ENCODE measurements at places on chromosomes 5 and 9. TPM values are rescaled to one million over a fixed set of nuclear protein-coding genes. Genes with fewer than 3 reads are reported as not detected.

The HAVCR2 gene
- 11.1 TPM for total RNA-seq

The SOX30 gene
- total RNA-seq, result 0.43 TPM

The WNT8A gene
- not detected for total RNA-seq

The ANXA2R gene
- 1.8 TPM for total RNA-seq

The FCHSD1 gene
- total RNA-seq, result 16.4 TPM

The DRD1 gene
- under 0.01 TPM for total RNA-seq

The MED27 gene
- 33.8 TPM for total RNA-seq

The TEK gene
- total RNA-seq, result 23.6 TPM

The DMRT3 gene
- not detected for total RNA-seq

The CDC25C gene
- not detected for total RNA-seq

The RAI14 gene
- total RNA-seq, result 26.0 TPM

- no peak for DNase-seq
- H3K27me3 ChIP-seq, result no peaks in the 10 kb centered on the region
- no peak overlapping the region for H3K4me3 ChIP-seq
- H3K4me1 ChIP-seq, result no peaks in the 10 kb centered on the region
These were observed 19.7 kb upstream of the VLDLR start for GRCh38 chr9:2601785-2602378.

DNA sequence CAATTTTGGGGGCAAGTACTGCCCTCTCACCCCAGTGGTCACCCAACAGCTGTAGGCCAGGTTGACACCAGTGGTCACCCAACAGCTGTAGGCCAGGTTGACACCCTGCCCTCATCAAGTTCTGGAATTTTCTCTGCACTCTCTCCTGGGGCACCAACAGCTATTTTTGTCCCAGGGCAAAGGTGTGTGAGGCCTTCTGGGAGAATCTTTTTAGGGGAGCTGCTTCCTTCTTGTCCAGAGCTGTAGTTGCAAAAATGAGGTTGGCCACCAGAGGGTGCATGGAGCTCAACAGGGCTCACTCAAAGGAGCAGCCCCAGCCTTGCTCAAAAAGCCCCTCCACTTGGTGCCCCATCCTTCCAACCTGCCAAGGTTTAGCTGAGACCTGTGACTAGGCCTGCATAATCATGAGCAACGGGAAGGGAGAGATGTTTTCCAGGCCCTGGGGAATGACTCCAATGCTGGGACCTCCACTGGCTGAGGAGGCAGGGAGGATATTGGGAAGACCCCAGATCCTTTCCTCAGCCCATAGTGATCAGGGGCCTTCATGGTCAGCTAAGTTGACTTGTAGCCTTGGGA, 10.6 kb upstream of the P4HA2 start:
- no peaks in the 10 kb centered on the region for H3K36me3 ChIP-seq
- H3K27ac ChIP-seq, result no peak overlapping the region
- peak; percentile 71 for DNase-seq

DNA sequence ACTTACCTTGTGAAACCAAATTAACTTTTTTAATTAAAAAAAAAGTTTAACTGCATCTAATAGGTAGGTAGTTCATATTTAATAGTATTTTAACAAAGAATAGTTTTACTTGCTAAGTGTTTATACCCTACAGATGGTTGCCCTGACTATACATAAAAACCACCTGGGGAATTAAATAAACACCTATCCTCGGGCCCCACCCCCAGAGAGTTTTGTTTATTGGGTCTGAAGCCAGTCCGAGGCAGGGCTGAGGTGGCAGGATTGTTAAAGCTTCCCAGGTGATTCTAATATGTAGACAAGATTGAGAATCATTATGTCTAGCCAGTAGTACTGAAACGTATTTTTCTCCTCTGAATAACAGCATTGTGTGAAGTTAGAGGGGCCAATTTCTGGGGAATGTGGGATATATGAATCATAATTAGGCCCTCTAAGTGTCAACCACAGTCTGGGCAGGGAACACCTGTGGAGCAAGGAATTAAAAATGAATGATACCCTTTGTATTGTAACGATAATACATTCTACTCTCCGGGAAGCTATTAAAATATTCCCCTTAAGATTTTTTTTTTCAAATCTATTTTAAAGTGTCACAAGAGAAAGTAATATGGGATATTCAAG, 5.6 kb upstream of the PAM start:
- no peak overlapping the region for H3K4me3 ChIP-seq
- H3K36me3 ChIP-seq, result no peaks in the 10 kb centered on the region
- H3K27ac ChIP-seq, result no peak overlapping the region
- peaks cover 3% of the 10 kb centered on the region for H3K4me1 ChIP-seq
- H3K27me3 ChIP-seq, result no peaks in the 10 kb centered on the region
- no peak for DNase-seq

- no peak overlapping the region for H3K4me3 ChIP-seq
- DNase-seq, result no peak
- no peaks in the 10 kb centered on the region for H3K36me3 ChIP-seq
- peaks cover 5% of the 10 kb centered on the region for H3K27me3 ChIP-seq
- no peak overlapping the region for H3K27ac ChIP-seq
These were observed 107.6 kb upstream of the COL5A1 start for GRCh38 chr9:134533850-134534588.

DNA sequence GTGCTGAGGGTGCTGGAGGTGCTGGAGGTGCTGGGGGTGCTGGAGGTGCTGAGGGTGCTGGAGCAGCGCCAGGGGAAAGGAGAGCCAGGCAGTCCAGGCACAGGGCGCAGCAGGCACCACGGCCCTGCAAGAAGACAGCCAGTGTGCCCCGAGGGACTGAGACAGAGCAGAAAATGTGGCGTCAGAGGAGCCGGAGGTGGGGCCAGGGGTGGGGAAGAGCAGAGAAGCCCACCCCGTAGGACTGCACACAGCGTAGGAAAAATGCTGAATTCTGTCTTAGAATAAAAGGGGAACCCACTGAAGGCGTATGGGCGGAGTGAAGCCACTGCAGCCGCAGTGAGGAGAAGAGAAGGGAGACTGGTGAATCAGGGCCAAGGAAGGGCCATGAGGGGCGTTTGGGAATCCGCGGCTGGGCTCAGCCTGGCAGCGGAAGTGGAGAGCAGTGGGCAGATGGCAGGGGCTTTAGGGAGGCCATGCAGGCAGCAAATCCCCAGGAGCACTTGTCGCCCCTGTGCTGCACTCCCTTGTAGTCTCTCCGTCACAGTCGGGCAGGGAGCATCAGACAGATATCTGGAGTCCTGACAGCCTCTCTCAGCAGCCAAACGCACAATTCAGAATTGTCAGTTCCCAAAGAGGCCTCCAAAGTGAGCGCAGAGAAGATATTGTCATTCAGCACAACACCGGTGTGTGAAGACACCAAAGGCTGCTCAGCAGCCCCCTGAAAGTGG, 35.9 kb upstream of the LECT2 start:
- H3K36me3 ChIP-seq, result no peaks in the 10 kb centered on the region
- H3K4me1 ChIP-seq, result peaks cover 9% of the 10 kb centered on the region
- H3K4me3 ChIP-seq, result no peak overlapping the region

- no peak for DNase-seq
- no peaks in the 10 kb centered on the region for H3K36me3 ChIP-seq
- H3K4me3 ChIP-seq, result no peak overlapping the region
- no peak overlapping the region for H3K27ac ChIP-seq
- peaks cover 16% of the 10 kb centered on the region for H3K27me3 ChIP-seq
These were observed 1.9 kb upstream of the PCDHAC2 start for GRCh38 chr5:140964356-140964755.

- no peak overlapping the region for H3K27ac ChIP-seq
- peaks cover 11% of the 10 kb centered on the region for H3K4me1 ChIP-seq
- no peaks in the 10 kb centered on the region for H3K27me3 ChIP-seq
- H3K36me3 ChIP-seq, result no peaks in the 10 kb centered on the region
- no peak overlapping the region for H3K4me3 ChIP-seq
These were observed 2.5 kb upstream of the NEK6 start for GRCh38 chr9:124255222-124255621.

DNA sequence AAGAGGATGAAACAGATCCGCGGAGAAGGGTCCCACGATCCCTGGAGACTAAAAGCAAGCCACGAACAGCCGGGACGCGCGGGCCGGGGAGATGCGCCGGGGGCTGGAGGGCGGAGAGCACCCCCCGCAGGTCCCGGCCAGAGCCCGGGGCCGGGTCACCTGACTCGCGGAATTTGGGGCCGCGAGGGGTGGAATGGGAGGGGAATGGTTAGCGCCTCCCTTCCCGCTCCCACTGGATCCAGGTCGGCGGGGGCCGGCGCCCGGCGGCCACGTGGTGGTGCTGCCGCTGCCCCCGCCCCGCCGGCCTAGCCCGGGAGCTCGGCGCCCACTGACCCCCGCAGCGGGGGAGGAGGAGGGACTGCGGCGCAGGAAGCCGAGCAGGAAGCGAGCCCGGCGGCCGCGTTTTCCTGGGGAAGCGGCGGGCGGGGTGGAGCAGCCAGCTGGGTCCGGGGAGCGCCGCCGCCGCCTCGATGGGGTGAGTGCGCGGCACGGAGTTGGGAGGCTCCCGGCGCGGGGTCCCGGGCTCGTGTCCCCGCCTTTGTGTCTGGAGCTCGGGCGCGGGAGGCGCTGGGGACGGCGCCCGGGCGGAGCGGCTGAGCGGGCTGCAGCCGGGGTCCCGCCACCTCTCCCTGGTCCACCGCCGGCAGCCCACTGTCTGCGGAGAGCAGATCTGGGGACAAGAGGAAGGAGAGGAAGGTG, at the start of gene RAI14:
RAI14 (plus strand) TSS at position 328 of the 699 bp plus-strand sequence. CDS start 30,592 bp downstream, outside the sequence.
- H3K4me3 ChIP-seq, result peak within 1 kb of the TSS; percentile 97
- peaks cover 18% of the 10 kb centered on the region for H3K4me1 ChIP-seq
- H3K27ac ChIP-seq, result peak within 1 kb of the TSS; percentile 95
- H3K27me3 ChIP-seq, result no peaks in the 10 kb centered on the region
- no peaks in the 10 kb centered on the region for H3K36me3 ChIP-seq

DNA sequence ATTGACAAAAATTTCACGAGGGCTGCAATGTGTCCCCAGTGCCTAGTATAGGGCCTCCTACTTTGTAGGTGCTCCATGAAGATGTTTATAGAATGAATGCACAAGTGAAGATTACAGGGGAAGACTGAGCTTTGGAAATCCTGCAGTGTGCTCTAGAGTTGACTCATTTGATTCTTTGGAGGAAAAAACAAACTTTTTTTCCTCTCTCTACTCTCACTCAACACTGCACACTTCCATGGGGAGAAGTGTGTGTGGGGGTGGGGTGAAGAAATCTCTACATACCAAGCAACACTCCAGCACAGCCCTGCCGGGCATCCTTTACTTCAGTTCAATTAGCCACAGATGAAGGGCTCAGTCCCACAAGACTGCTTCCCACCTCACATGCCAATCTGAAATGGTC, 49.4 kb upstream of the KLF9 start:
- no peaks in the 10 kb centered on the region for H3K27me3 ChIP-seq
- DNase-seq, result no peak
- H3K4me3 ChIP-seq, result no peak overlapping the region
- H3K4me1 ChIP-seq, result no peaks in the 10 kb centered on the region
- no peaks in the 10 kb centered on the region for H3K36me3 ChIP-seq

DNA sequence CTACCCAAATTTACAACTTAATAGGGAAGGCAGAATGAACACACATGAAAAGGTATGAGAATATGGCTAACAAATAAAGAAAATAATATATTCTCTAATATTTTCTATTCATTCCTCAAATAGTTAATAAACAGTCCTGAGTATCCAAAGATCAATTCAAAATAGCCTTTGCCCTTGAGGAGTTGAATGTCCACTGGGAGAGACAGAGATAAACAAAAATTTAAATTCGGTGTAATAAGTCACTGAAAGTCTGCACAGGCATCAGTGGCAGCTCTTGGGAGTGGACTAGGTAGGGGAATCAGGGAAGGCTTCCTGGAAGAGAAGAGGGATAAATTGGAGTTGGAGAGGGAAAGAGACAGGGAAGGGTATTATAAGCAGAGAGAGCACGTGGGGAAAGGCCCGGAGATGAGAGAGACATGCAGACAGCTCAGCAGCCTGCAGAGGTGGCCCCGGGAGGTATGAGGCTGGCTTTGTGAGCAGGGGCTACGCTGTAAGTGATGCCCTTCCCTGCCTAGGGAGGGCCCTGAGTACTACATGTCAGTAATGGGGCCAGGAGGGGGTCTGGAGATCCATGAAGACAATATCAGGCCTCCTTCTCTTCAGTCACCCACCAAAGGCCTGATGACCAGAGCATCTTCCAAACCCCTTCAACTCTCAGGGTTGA, 137.1 kb downstream of the PDE8B start:
- H3K27me3 ChIP-seq, result no peaks in the 10 kb centered on the region
- H3K4me1 ChIP-seq, result no peaks in the 10 kb centered on the region
- no peak overlapping the region for H3K4me3 ChIP-seq
- H3K36me3 ChIP-seq, result no peaks in the 10 kb centered on the region
- no peak for DNase-seq
- no peak overlapping the region for H3K27ac ChIP-seq

DNA sequence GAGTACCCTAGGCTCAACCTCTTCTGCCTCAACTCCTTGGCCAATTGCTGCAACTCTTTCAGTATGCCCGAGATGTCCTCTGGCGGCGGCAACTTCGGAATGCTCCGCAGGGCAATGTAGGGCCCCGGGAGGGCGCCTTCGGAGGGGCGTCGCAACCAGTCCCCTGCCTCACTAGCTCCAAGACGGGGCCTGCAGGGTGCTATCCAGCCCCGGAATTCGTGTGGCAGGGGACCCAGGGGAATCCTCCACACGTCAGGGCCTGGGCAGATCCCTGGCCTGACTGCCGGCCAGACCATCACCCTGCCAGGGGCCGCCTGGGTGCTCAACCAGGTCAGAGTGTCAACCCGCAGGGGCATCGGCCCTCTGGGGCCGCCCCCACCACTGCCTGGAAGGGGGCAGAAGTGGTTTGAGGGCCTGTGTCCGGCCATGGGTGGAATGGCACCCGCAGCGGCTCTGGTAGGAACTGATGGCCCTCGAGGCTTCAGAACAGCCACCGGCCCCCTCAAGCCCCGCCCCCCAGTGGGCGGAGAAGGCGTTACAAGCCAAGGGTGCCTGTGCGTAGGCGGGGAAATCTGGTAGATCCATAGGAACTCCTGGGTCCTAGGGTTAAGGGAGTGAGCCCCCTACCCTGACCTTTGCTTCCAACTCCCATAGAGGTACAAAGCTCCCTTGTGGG, at the start of gene POU5F2:
POU5F2 (minus strand) TSS at position 465 of the 676 bp plus-strand sequence; CDS start at position 428, 37 bp downstream.
- H3K27me3 ChIP-seq, result no peaks in the 10 kb centered on the region
- no peaks in the 10 kb centered on the region for H3K4me1 ChIP-seq
- H3K36me3 ChIP-seq, result no peaks in the 10 kb centered on the region
- H3K4me3 ChIP-seq, result no peak within 1 kb of the TSS

DNA sequence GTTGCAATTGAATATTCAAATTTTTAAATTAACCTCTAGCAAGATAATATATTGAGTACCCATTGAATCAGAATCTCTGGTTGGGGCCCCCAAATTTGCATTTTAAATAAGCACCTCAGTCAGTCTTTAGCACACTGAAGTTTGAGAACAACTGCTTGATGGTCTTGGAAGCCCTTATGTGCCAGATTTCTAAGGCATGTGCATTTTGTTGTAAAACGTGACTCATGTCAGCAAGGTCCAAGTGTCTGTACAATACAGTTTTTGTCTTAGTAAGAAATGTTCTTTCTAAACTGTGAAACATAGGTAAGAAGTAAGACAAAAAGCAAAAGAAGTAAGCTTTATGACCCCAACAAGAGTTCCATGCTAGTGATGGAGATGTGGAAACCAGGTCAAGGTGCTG, 59.1 kb upstream of the PHF2 start:
- no peak for DNase-seq
- no peaks in the 10 kb centered on the region for H3K36me3 ChIP-seq
- H3K27ac ChIP-seq, result no peak overlapping the region
- peaks cover 26% of the 10 kb centered on the region for H3K4me1 ChIP-seq

- H3K4me1 ChIP-seq, result no peaks in the 10 kb centered on the region
- no peak for DNase-seq
These were observed 444.7 kb downstream of the HINT1 start for GRCh38 chr5:130720355-130720754.

GRCh38 chr5:155783791-155784190, 543.2 kb upstream of the SGCD start:
- DNase-seq, result no peak
- H3K27ac ChIP-seq, result no peak overlapping the region
- H3K4me3 ChIP-seq, result no peak overlapping the region
- no peaks in the 10 kb centered on the region for H3K36me3 ChIP-seq
- no peaks in the 10 kb centered on the region for H3K27me3 ChIP-seq

All from adrenal gland (tissue), 19 donors.